ENCODE measurements at places on chromosomes 2 and 18.

GRCh38 chr2:224990710-224991109, 51.6 kb downstream of the DOCK10 start:
- H3K4me1 ChIP-seq = peaks cover 68% of the 10 kb centered on the region
- no peak overlapping the region for H3K4me3 ChIP-seq
- no peak for DNase-seq
- H3K27me3 ChIP-seq = no peaks in the 10 kb centered on the region
- H3K36me3 ChIP-seq = peaks cover 77% of the 10 kb centered on the region

DNA sequence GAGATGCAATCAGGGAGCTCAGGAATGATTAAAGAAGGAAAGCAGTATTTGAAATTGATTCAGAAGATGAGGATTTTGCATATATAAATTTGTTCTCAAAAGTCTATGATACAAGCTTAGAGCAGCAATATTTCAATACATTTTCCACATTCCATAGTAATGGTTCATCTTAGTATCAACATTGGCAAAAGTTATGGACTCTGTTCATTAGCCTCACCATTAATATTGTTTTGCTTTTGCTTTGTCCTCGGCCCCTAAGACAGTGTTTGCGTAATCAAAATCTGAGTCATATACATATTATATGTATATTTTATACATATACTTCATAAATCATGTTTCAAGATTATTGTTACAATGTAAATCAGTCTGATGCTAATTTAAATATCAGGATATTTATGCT, 176.6 kb downstream of the CNTNAP5 start:
- no peak for DNase-seq
- H3K4me3 ChIP-seq = no peak overlapping the region
- H3K27me3 ChIP-seq = no peaks in the 10 kb centered on the region
- H3K36me3 ChIP-seq = no peaks in the 10 kb centered on the region

DNA sequence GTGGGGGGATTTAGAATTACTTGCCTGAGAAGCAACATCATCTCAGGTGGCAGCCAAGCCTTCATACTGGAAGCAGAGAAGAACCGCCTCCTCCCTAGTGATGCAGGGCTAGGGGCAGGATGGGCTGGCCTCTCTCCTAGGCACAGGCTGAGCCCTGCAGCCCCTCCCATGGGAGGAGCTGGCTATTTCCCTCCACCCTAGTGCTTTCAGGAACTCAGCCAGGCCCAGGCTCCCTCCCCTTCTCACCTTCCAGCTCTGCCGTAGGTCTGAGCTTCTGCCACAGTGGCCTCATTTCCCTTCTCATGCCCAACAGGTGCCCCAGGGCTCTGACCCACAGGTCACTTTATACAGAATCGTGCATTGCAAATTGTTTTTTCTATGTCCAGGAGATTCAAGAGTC, 31.0 kb downstream of the CENPA start:
- H3K4me1 ChIP-seq = no peaks in the 10 kb centered on the region
- H3K27ac ChIP-seq = no peak overlapping the region
- no peaks in the 10 kb centered on the region for H3K36me3 ChIP-seq
- H3K27me3 ChIP-seq = peaks cover 18% of the 10 kb centered on the region

DNA sequence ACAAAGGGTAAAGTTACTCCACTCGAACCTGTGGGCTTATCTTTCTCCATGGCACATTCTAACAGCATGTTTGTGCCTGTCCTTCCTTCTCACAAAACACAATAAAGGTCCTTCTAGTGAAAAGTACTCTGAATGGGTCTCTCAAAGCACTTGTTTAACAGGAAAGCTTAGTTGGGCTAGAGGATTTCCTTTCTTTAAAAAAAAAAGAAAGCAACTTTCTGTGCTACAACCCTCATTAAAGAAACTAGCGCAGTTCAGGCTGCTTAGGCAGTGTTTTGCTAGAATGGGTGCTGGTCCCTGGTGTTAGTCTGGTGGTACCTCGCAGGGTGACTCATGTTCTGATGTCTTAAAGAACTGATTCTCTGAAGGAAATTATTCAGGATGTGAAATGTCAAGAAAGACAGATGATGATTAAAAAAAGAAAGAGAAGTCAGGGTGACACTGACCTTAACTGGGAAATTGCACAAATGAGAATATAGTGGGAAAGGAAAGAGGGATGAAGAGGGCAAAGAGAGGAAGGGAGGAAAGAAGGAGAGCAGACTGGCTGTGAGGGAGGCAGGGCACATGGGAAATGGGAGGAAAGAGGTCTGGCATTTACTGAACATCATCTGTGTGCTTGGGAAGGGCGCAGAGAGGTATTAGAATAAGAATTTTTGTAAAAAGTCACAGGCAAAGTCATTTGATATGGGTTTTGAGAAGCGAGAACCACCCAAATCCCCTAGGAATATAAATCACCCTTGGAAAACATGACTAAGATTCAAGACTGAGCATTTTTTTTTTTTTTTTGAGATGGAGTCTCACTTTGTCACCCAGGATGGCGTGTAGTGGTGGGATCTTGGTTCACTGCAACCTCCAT, 74.9 kb downstream of the ATP8B1 start:
- H3K27ac ChIP-seq = no peak overlapping the region
- no peak overlapping the region for H3K4me3 ChIP-seq
- H3K27me3 ChIP-seq = no peaks in the 10 kb centered on the region
- DNase-seq = no peak

DNA sequence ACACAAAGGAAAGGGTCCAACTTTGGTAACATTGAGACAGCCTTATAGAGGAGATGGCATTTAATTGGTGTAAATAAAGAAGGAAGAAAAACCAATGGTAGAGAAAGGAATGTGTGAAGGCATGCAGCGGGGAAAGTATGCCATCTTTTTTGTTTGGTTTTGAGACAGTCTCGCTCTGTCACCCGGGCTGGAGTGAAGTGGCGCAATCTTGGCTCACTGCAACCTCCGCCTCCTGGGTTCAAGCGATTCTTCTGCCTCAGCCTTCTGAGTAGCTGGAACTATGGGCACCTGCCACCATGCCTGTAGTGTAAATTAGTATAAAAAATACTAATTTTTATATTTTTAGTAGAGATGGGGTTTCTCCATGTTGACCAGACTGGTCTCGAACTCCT, 6.4 kb downstream of the RIOK3 start:
- H3K4me1 ChIP-seq = peaks cover 46% of the 10 kb centered on the region
- no peak for DNase-seq
- no peak overlapping the region for H3K27ac ChIP-seq
- H3K4me3 ChIP-seq = no peak overlapping the region
- H3K36me3 ChIP-seq = peaks cover 57% of the 10 kb centered on the region

DNA sequence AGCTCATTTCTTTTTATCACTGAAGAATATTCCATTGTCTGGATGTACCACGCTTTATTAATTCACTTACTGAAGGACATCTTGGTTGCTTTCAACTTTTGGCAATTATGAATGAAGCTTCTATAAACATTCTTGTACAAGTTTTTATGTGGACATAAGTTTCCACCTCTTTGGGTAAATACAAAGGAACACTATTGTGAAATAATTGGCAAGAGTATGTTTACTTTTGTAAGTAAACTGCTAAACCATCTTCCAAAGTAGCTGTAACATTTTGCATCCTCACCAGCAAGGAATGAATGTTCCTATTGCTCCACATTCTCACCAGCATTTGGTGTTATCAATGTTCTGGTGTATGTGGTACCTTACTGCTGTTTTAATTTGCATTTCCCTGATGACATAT, 15.8 kb upstream of the VWC2L start:
- no peak for DNase-seq
- H3K36me3 ChIP-seq = no peaks in the 10 kb centered on the region

GRCh38 chr2:158835431-158835830, 40.3 kb downstream of the DAPL1 start:
- H3K4me1 ChIP-seq = no peaks in the 10 kb centered on the region
- H3K36me3 ChIP-seq = no peaks in the 10 kb centered on the region
- no peak for DNase-seq
- no peak overlapping the region for H3K27ac ChIP-seq

- DNase-seq = no peak
- H3K36me3 ChIP-seq = no peaks in the 10 kb centered on the region
- no peak overlapping the region for H3K4me3 ChIP-seq
Observed at GRCh38 chr18:56124186-56124585, 514.2 kb downstream of the TXNL1 start.

DNA sequence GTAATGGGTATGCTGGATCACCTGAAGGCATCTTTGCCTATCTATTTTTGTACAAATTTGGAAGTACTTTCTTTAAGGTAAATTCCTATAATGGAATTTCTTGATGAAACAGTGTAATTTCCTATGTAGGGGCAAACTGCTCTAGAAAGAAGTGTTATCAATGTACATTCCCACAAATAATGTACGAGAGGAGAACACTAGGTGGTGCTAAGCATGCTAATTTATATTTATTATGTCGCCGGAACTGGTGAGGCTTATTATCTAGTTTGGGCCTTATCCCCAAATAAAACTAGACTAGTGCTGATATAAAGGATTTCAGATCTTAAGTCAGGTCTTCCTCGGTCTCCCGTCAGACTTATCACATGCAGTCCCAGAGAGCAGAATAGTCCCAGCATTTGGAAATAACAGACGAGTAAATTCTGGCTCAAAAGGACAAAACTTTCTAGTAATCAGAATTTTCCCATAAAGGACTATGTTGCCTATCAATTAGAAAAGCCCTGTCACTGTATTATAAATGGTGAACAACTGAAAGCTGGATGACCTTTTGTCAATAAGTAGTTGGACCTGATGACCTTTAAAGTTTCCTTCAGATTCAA, 86.9 kb upstream of the RBBP8 start:
- no peak overlapping the region for H3K4me3 ChIP-seq
- DNase-seq = no peak
- H3K36me3 ChIP-seq = no peaks in the 10 kb centered on the region
- H3K27ac ChIP-seq = no peak overlapping the region
- peaks cover 10% of the 10 kb centered on the region for H3K4me1 ChIP-seq

GRCh38 chr2:25473758-25474340, 132.1 kb upstream of the DNMT3A start:
- no peaks in the 10 kb centered on the region for H3K27me3 ChIP-seq
- H3K36me3 ChIP-seq = peaks cover 27% of the 10 kb centered on the region
- H3K4me1 ChIP-seq = no peaks in the 10 kb centered on the region
- H3K27ac ChIP-seq = no peak overlapping the region

GRCh38 chr2:150880986-150881385, 380.7 kb downstream of the RBM43 start:
- no peak overlapping the region for H3K27ac ChIP-seq
- no peaks in the 10 kb centered on the region for H3K4me1 ChIP-seq
- H3K4me3 ChIP-seq = no peak overlapping the region
- no peaks in the 10 kb centered on the region for H3K36me3 ChIP-seq

- no peaks in the 10 kb centered on the region for H3K4me1 ChIP-seq
- H3K4me3 ChIP-seq = no peak overlapping the region
- H3K27me3 ChIP-seq = no peaks in the 10 kb centered on the region
- H3K36me3 ChIP-seq = no peaks in the 10 kb centered on the region
- H3K27ac ChIP-seq = no peak overlapping the region
- no peak for DNase-seq
Observed at GRCh38 chr2:23327887-23328286, 57.1 kb upstream of the KLHL29 start.

DNA sequence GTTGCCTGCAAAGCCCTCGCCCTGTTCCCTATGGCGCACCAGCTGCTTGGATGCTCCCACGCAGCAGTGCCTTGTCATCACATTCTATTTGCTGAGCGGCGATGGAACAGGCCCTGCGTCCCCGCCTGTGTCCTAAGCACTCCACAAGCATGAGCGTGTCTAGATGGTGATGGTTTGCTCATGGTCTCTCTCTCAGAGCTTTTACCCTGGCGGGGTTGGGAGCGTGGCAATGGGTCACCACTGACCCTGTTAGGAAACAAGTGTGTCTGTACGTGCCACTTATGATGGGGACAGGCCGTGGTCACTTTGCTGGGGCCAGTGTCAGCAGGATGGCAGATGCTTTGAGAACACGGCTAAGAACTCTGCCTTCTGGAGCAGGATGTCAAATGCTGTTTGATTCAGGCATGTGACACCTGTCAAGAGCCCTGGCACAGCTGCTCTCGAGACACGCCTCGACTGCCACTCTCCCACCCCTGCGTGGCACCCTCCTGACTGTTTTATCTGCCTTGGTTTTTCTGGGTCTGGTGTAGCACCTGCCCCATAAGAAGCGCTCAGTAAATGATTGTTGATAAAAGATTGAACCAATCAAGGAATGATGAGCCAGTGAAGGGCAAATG, 44.2 kb downstream of the RRM2 start:
- H3K4me1 ChIP-seq = peaks cover 4% of the 10 kb centered on the region
- DNase-seq = no peak
- H3K27me3 ChIP-seq = no peaks in the 10 kb centered on the region
- no peak overlapping the region for H3K4me3 ChIP-seq

GRCh38 chr18:80233201-80233835, 14.0 kb downstream of the PARD6G start:
- no peaks in the 10 kb centered on the region for H3K36me3 ChIP-seq
- H3K4me3 ChIP-seq = no peak overlapping the region
- no peaks in the 10 kb centered on the region for H3K27me3 ChIP-seq
- no peaks in the 10 kb centered on the region for H3K4me1 ChIP-seq

DNA sequence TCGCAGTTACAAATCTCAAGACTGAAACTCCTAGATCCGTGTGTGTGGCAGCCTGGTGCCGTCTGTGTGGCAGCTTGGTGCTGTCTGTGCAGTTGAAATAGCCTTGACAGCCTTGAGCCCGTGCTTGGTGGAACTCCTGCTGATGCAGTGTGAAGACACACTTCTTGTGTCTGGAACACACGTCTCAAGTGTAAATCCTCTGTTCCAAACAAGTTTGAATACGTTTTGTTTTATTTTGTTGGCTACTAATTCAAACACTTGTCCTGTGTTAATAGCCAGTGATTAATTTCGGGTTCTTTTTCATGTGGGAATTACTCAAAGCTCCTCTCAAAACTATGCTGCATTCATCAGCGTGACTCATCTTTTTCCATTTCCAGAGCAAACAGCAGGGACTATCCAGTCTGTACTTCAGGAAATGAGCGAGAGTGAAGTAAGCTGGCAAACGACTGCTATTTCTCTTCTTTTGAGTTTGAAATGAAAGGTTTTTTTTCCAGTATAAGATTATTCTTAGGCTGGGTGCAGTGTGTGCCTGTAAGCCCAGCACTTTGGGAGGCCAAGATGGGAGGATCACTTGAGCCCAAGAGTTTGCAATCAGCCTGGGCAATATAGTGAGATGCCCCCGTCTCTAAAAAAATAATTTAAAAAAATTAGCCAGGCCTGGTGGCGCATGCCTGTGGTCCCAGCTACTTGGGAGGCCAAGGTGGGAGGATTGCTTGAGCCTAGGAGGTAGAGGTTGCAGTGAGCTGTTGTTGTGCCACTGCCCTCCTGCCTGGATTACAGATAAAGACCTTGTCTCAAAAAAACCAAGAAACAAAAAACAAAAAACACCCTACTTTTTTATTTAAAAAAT, 152.9 kb downstream of the SPP2 start:
- H3K4me3 ChIP-seq = no peak overlapping the region
- no peaks in the 10 kb centered on the region for H3K4me1 ChIP-seq
- DNase-seq = no peak

GRCh38 chr2:218679119-218679518, 7.2 kb downstream of the STK36 start:
- H3K4me1 ChIP-seq = no peaks in the 10 kb centered on the region
- DNase-seq = no peak
- H3K36me3 ChIP-seq = peaks cover 3% of the 10 kb centered on the region

DNA sequence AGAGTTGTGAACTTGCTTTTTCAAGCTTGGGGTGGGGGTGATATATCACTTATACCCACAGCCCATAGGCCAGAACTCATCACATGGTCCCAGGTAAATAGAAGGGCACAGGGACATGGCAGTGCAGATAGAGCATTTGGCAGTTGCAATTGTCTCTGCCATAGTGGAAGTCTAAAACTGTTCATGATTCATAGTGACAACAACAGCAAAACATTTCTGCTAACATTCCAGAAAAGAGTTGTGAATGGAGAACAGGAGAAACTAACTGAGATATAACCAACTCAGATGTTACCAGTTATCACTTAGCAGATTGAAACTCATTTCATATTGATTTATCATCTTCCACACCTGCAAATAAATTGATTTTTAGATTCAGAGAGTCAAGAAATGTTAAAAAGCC, 278.6 kb upstream of the KYNU start:
- H3K27ac ChIP-seq = no peak overlapping the region
- H3K4me3 ChIP-seq = no peak overlapping the region
- no peaks in the 10 kb centered on the region for H3K36me3 ChIP-seq
